ENCODE measurements at places on chromosomes 7 and 10.
A peak's percentile ranks its signal among the peaks of the same experiment; 100 is the strongest.

DNA sequence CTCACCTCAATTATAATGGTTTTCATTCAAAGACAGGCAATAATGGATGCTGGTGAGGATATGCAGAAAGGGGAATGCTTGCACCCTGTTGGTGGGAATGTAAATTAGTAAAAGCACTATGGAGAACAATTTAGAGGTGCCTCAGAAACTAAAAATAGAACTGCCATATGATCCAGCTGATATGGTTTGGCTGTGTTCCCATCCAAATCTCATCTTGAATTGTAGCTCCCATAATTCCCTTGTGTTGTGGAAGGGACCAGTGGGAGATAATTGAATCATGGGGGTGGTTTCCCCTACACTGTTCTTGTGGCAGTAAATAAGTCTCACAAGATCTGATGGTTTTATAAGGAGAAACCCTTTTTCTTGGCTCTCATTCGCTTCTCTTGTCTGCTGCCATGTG is 87.7 kb downstream of the TES start:
- DNase-seq: no peak

- DNase-seq: no peak
Measured at GRCh38 chr10:29479081-29479925, 155.5 kb downstream of the SVIL start.

DNA sequence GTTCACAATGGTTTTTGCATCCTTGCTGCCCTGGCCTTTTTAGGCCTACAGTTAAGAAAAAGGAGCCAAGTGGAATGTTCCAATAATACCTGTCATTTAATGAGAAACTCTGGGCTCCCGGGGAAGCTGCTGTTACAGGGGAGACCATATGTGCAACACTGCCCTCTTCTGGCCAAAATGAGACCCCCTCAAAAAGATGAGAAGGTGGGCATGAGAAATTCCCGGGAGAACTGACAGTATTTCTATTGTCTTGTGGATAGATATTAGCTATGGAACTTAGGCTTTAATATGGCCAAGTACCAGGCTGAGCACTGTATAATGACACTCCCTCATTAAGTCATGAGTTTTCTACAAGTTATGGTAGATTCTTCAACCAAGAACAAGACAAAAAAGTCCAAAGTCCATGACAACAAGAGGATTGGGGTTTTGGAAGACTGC is 99.4 kb downstream of the CCDC3 start:
- peak; percentile 37 for DNase-seq

- DNase-seq: no peak
Measured at GRCh38 chr7:123719197-123719721, 29.5 kb downstream of the WASL start.

GRCh38 chr10:59907918-59908807 is 1.8 kb upstream of the CCDC6 start:
- DNase-seq: peak; percentile 39

DNA sequence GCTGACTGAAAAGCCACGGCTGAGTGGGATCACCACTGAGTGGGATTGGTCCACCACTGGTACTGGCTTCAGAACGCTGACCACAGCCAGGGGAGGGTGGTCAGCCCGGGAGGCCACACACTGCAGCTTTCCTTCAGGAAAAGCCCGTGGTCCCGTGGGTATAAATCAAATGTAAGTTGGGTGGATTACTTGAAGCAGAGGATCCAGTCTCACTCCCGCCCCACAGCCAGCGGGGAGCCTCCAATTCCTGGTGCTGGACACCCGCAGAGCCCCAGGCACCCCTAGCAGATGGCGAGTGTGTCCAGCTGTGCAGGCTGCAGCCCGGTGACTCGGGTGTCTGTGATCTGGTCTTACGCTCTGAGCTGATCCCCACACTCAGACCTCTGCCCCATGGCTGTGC is 231.1 kb upstream of the ZNF32 start:
- DNase-seq: no peak

DNA sequence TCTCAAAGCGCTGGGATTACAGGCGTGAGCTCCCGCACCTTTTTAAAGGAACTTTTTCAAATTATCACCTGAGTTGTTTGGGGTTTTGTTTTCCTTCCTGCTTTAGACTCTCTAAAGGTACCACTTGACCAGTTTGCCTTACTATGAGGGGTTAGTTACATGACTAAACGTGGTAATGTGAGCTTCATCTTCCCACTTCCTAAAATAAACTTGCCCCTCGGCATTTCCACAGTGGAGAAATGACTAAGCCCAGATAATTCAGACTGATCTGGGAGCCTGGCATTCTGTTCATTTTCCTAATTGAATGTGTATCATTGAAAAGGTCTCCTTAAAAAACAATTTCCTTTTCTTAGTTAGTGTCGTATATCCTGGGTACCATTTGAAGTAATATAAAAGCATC is 163.4 kb downstream of the PLXDC2 start:
- no peak for DNase-seq

DNA sequence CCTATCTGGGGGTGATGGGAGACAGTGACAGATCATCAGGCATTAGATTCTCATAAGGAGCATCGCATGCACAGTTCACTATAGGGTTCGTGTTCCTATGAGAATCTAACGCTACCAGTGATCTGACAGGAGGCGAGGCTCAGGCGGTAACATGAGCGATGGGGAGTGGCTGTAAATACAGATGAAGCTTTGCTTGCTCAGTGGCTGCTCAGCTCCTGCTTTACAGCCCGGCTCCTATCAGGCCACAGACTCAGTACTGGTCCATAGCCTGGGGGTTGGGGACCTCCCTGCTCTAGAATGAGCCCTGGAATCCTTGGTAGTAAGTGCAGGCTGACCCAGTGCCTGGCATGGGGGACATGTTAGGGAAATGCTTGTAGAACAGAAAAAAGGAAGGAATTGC is 426.0 kb downstream of the TYW1 start:
- no peak for DNase-seq

DNA sequence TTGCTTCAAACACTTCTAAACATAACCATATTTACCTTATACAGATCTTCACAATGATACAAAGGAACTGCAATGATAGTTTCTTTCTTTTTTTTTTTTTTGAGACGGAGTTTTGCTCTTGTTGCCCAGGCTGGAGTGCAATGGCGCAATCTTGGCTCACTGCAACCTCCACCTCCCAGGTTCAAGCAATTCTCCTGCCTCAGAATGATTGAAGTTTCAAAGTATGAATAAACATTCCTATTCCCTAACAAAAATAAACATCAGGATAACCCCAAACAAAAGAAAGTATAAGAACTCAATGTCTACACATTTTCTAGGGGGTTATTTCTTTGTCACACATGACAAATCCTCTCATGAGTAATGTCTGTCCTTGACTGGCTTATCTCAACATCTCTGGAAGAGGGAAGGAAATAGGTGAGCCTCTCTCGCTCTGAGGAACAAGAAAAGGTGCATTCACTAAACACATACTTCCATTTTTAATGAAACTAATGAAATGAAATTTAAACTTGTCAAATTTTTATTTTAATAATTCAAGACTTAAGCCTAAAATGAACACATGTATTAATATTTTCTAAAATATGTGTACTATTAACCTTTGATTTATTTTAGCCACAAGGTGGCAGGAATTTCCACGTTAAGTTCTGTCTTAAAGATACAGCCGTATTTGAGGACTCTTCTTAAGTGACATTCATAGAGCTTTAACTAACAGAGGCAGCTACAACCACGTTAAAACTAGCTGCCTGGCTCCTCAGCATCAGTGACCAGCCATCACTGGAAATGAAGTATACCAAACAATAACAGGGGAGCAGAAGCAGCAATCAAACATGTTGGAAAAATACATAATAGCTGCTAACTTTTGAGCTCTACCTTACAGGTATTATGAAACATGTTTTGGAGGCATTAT is 58.3 kb downstream of the MALSU1 start:
- no peak for DNase-seq

GRCh38 chr10:33216661-33217427 is 117.6 kb downstream of the NRP1 start:
- DNase-seq: no peak
